ENCODE measurements at places on chromosomes 11 and 22. TPM values are rescaled to one million over a fixed set of nuclear protein-coding genes. Genes with fewer than 3 reads are reported as not detected.

OTOG gene
- not detected for total RNA-seq

NNMT gene
- total RNA-seq: not detected

GRCh38 chr11:86151174-86152005, 82.5 kb upstream of the PICALM start:
- no peak for DNase-seq

- no peak for DNase-seq
These were observed 9.1 kb downstream of the PIWIL4 start for GRCh38 chr11:94576306-94576705.

DNA sequence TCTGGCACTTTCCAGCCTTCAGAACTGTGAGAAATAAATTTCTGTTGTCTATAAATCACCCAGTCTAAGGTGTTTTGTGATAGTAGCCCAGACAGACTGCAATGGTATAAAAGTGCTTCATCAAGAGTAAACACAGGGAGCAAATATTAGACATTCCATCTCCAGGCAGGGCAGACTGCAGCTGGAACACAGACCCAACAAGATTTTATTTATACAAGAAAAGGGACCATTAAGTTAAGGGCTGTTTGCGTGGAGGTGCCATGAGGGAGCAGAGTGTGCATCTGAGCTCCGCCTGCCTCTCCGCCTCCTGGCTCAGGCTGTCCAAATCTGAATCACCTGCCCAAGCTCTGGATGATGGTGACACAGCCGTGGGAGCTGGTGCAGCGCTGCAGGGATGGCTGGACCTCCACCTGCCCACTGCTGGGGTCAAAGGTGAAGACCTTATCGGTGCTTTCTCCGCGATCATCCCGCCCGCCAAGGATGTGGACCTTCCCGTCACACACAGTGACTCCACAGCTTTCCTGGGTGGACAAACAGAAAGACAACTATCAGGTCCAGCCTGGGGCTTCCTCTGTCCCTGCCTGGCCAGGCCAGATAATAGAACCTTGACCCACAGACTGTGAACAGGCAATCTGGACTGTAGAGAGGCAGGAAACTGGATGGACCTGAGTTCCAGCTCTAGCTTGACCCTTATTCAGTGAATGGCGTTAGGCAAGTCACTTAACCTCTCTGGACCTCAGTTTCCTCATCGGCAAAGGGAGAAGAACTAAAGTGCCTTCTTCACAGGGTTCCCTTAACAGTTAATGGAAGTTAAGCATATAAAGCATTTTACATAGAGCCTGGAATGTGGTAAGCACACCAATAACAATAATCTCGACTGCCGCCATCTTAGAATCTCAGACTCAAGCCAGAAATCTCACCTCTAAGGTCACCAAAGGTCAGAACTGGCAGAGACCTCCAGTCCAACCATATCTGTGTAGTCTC, 10.5 kb downstream of the KLHL35 start:
- no peak for DNase-seq

DNA sequence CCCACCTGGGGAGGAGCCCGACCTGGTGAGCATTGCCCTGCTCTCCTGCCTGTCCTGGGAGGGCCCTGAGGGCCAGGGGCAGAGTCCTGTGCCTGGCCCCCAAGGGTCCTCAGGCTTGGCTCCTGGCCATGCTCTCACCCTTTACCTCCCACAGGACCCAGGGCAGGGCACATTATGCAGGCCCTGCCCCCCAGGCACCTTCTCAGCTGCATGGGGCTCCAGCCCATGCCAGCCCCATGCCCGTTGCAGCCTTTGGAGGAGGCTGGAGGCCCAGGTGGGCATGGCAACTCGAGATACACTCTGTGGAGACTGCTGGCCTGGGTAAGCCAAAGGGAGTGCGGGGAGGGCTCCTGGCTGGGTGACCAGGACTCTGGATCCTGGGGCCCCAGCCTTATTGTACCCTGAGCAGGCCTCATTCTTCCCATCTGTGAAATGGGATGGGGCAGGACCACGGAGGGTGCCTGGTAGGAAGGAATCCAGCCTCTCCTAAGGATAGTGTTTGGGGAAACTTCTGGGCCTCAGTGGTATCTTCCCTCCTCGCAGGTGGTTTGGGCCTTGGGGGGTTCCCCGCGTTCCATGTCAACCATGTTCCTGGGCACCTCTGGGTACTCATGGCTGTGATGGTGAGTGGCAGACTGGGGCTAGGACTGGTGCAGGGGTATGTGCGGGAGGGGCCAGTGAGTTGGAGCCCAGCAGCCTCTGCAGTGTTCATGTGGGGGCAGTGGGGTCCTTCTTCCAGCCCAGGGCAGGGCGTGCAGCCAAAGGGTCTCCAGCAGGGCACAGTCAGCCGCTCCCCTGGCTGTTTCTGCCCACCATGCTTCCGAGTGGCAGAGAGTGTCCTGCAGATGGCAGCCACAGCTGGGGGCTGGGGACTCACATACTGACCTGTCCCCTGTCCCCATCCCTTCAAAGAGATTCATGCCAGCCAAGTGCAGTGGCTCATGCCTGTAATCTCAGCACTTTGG, 14.7 kb downstream of the RELT start:
- no peak for DNase-seq

PIH1D2 gene
- total RNA-seq: 0.30 TPM

- no peak for DNase-seq
These were observed 85.3 kb upstream of the SORL1-AS1 start for GRCh38 chr11:121538054-121538453.

HBD gene
- 1.9 TPM for total RNA-seq

GRCh38 chr11:68314203-68315170, 2.1 kb downstream of the LRP5 start:
- DNase-seq: no peak

UNC93B1 gene
- 38.6 TPM for total RNA-seq

DNA sequence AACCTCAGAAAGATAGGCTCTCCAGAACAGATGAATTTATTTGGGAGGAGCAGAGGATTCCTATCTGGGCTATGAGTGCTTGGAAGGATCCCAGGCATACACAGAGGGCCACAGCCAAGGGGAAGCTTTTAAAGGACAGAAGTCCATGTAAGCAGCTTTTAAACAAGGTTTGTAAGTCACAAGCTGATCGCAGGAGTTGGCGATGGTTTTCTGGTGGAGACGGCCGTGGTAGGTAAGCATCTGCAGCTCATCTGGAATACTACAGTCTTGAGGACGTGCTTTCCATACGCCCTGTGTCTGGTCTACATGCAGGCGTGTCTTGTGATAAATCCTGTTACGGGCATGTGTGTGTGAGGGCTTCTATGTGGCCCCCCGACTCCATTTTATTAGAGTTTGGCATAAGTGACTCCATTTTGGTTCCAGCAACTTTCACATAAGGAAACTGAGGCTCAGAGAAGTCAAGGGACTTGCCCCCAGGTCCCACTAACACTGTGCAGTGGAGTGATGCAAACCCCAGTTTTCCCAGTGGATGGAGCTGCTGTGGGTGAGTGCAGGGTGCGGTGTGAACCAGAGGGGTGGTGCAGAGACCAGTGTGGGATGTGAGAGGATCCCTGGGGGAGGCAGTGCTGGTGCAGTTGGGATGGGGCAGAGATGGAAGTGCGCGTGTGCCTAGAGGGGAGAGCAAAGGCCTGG, 11.8 kb upstream of the ACY3 start:
- no peak for DNase-seq

- DNase-seq: no peak
These were observed 21.8 kb downstream of the RTN4RL2 start for GRCh38 chr11:57481915-57482781.

FIBP gene
- 30.2 TPM for total RNA-seq

- peak; percentile 33 for DNase-seq
These were observed 705 bp upstream of the CAPN1 start for GRCh38 chr11:65180877-65181568.

DNA sequence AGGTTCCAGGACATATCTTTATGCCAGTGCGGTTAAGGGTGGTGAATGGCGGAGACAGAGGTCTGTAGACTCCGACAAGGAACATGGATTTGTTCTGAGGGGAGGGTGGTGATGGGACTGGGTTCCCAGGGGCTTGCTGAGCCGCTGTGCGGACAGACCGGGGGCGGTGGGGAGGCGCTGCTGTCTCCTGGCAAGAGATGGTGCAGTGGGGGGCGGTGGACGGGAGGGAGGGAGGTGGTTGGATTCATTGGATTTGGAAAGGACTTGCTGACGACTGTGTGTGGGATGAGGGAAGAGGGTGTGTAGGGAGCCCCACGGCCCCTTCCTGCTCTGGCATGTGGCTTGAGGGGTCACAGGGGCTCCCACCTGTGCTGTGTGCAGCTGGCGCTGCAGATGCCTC, 43.2 kb downstream of the FLRT1 start:
- DNase-seq: no peak

DNA sequence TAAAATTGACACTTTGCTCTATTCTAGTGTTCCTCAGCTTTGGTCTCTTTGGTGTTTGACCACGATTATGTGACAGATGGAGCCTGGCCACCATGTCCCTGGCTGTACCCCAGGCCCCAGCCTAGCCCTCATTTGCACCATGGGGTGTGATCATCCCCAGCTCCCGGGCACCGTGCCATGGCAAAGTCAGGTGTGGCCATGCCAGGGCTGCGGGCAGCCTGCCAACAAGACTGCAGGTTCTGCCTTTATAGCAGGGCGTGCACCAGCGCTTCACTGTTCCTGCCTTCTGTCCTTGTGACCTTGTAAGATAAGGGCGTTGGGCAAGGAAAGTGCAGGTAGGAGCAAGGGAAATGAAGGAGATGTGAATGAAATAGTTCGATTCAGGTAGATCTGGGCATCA, 22.4 kb upstream of the APOBEC3A start:
- DNase-seq: no peak

- no peak for DNase-seq
These were observed 137.0 kb downstream of the ATG16L2 start for GRCh38 chr11:72951193-72951592.

ALDH3B1 gene
- 0.53 TPM for total RNA-seq

DNA sequence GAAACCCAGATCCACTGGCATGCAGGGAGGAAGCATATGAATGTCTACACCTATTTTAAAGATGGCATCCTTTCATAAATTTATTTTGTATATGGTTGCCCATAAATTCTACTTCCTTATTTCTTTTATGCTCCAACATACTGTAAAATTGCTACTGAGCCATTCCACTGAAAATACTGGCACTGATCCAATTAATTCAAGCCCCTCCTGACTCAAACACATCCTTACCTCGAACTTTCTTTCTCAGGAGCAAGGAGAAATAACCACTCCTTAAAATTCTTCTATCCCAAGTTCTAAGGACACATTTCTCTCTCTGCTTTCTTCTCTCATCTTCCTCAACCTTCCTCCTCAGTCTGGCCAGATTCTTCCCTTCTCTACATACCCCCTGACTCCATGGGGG, 5.5 kb upstream of the NXF1 start:
- no peak for DNase-seq

GRCh38 chr22:26835929-26836528, 178.6 kb downstream of the MIAT start:
- DNase-seq: no peak

- no peak for DNase-seq
These were observed 8.9 kb upstream of the APOBEC3G start for GRCh38 chr22:39068033-39068785.

GRCh38 chr22:24066260-24066659, 55.2 kb downstream of the CABIN1 start:
- DNase-seq: no peak

DNA sequence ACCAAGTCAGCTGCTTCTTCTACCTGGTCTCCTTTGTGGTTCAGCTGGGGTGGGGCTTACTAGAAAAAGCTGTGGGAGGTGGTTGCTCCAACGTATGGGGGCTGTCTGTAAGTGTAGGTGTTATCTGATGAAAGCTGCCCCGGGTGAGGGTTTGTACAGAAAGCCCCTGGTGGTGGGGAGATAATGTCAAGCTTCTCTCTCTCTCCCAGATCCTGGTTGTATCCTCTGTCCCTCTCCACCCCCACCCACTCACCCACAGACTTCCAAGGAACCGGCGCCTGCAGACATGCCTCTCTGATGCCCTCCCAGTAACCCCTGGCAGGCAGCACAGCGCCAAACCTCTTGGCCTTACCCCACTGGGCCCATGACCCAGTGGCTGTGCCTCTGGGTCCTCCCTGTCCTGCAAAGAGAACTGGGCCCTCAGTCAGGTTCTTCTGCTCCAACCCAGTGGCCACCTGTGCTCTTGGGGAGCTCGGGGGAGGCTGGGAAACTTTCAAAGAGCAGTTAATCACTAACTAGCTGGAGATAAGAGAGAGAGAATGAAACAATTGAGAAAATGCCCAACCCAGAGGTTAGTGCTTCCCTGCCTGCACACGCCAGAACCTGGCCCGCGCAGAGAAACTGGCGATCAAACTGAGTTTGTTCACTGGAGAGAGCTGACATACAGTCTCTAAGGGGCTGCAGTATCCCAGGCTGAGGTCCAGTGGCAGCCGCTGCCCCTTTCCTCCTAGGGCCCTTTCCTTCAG, 20.4 kb upstream of the EHF start:
- DNase-seq: no peak

DNA sequence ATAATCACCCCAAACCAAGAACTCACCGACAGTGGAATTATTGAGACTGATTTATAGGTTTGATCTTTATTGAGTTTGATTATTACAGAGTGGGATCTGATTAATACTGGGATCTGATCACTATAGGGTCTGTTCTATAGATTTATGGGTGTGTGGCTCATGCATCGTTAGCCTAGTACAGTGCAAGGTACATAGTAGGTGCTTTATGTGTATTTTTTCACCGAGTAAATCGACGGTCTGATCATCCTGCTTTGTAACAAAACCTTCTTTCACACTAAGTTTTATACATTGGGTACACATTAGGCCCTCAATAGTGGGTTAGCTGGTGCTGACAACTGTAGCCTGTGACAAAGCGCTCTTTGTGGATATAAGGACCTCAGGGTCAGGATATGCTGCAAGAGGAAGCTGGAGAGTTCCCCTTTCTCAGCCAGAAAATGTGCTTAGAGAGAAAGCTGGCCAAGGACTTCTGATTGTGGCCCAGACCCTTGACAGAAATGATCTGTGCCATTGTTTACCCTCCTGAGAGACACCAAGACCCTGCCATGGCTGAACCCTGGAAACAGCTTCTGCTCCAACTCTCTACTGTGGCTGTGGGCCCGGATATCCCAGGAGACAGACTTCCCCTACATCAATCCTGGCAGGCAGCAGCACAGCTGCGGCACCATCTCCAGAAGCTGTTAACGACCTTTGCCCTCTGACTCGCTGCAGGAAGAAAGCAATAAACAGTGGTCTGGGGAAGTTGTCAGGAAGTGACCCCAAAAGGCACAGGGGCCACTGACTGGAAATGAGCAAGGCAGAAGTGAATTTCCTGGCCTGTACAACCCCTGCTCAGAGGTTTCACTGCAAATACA, 16.1 kb upstream of the TPP1 start:
- DNase-seq: no peak

HSCB gene
- 11.9 TPM for total RNA-seq

DEFB131B gene
- total RNA-seq: not detected

GRCh38 chr11:66701432-66702240, 23.9 kb upstream of the RBM4B start:
- peak; percentile 12 for DNase-seq
